Islet precursor cell (in vitro differentiated cells): ENCODE measurements at places on chromosomes 11 and 22.

DNA sequence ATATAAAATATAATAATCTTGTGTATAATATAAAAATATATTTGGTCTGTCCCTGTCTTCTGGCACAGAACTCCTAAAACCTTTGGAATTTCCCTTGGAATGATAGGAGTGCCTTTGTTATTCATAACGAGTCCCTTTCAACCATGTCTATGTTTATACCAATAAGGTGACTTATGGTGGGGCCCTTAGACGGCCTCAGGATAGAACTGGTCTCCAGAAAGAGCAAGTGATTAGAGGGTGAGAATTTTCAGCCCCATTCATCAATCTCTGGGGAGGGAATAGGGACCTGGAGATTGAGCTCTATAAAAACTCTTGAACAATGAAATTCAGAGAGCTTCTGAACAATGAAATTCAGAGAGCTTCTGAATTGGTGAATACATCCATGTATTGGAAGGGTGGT lies 18.4 kb upstream of the PICALM start:
- DNase-seq: no peak

DNA sequence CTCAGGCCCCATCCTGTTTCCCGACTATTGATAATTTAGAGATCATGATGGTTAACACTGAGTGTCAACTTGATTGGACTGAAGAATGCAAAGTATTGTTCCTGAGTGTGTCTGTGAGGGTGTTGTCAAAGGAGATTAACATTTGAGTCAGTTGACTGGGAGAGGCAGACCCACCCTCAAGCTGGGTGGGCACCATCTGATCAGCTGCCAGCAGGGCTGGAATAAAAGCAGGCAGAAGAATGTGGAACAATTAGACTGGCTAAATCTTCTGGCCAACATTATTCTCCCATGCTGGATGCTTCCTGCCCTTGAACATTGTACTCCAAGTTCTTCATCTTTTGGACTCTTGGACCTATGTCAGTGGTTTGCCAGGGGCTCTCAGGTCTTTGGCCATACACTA lies 1170.0 kb upstream of the CNTN5 start:
- DNase-seq: no peak

DNA sequence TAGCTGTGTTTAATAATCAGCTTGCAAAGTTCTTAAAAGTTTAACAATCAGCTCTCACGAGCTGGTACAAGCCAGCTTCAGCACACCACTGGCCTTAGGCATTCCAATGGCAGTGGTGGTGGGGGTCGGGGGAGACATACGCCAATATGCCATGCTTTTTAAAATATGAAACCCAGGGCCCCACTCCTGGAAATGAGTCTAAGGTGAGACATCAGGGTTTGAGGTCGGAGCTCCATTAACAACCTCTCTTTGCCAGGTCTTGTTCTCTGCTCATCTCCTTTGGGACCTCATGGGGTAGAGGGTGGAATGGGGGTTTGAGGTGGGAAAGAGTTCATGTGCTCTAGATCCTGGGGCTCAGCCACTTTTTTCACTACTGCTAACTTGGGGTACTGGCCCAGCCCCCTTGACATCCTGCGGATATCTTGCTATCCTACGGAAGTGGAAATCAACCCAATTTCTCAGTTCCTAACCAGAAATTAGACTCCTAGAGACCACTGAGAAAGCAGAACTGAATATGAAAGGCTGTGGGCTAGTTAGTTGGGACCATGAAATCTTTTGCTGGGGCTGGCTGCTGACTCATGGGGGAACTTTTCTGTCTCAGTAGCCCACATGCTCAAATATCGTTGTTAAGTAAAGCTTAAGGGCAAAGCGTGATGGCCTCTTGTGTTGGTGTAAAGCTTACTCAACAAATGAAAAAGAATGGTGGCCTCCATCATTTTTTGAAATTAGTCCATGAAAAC lies 90.1 kb downstream of the PDHX start:
- DNase-seq: no peak

DNA sequence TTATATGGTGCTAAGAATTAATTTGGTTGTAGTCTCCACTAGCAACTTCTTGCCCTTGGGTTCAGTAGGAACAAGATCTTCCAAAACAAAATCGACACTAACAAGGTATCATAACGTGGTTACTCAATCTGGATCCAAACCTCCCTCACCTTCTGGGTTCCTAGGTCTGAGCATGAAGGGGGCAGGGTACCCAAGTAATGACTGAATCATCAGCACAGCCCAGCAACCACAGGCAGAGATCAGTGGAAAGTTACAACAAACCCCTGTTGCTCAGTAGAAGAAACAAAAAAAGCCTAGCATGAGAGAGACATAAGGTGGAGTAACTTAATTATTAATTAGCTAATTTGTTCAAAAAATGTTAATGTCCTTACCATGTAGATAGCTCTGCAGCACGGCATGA lies 221.4 kb downstream of the BLID start:
- no peak for DNase-seq

- DNase-seq: peak; percentile 97
Measured at GRCh38 chr11:19660076-19660475, 52.6 kb upstream of the NAV2 start.

- DNase-seq: no peak
Measured at GRCh38 chr11:16080688-16081381, 275.5 kb downstream of the SOX6 start.

DNA sequence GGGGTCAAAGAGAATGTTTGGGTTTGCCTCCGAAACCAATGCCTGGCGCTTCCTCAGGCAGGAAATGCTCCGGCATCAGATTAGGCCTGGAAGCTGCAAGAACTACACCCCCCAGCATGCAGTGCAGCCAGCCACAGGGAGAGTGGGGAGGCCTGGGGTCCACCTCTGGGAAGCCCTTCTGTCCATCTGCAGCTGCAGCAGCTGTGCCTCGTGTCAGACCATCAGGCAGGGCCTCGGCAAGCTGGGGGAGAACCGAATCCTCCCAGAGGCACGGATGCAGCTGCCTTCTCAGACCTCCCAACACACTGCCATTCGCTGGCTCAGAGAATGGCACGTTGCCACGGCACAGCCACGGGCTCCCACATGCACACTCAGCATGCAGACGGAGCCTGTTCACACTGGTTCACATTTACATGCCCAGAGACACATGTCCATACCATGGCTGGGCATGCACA lies 57.4 kb downstream of the NECTIN1 start:
- DNase-seq: no peak

DNA sequence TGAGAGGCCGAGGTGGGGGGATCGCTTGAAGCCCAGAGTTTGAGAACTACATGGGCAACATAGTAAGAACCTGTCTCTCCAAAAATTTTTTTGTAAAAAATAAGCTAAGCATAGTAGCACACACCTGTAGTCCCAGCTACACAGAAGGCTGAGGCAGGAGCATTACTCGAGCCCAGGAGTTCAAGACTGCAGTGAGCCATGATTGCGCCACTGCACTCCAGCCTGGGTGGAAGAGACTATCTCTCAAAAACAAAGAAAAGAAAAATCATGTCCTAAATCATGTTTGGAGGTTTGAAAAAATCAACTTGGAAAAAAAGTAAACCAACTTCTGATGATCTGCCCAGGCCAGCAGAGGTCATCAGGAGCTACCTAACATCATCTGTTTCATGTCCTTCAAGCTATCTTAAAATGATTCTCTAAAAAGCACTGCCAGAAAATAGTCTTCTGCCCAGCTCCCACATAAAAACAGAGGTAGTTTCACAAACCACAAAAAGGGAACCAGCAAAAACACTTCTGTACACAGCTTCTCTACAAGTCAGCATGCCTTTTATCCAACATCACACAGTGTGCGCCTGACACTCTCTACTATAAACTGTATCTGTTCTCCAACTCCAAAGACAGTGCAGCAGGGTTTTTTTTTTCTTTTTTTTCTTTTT lies 165.0 kb downstream of the SOX6 start:
- no peak for DNase-seq

DNA sequence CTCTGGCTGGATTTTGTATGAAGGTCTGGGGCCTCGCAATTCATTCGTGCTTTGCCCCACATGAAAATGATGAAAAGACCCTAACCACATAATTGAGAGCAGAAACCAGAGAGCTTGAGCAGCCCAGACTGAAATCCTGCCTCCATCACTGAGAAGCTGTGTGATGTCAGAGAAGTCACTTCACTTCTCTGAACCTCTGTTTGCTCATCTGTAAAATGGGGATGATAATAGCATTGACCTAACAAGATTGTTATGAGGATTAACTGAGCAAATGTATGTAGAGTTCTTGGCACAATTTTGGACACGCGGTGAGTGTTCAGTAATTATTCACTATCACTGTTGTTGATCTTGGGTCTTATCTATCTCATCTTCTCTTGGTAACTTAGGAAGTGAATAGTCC lies 56.2 kb upstream of the ASPHD2 start:
- no peak for DNase-seq

- no peak for DNase-seq
Measured at GRCh38 chr22:37634417-37634924, 5.0 kb upstream of the SH3BP1 start.

GRCh38 chr11:8059571-8060011 lies 21.4 kb upstream of the TUB start:
- DNase-seq: peak; percentile 45

DNA sequence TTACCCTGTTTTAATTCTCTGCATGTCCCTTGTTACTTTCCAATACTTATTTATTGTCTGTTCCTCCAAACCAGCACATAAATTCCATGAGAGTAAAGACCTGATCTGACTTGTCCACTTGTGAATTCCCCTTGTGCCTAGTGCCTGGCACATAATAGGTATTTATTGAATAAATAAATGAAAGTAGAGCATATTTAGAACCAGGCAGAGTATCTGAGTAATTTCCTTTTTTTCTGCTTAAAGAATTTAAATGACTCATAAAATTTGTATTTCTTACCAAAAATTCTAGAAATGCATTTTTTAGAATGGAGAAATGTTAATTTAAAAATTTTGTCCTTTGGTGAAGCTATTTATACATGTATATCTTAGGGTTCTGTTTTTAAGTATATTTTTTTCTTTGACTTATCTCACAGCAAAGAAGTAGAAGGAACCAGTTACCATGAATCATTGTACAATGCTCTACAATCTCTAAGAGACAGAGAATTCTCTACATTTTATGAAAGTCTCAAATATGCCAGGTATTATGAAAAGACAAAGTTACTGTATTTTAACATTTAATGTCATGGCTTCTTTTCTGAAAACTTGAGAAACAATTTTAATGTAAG lies 96.8 kb downstream of the ATM start:
- no peak for DNase-seq

DNA sequence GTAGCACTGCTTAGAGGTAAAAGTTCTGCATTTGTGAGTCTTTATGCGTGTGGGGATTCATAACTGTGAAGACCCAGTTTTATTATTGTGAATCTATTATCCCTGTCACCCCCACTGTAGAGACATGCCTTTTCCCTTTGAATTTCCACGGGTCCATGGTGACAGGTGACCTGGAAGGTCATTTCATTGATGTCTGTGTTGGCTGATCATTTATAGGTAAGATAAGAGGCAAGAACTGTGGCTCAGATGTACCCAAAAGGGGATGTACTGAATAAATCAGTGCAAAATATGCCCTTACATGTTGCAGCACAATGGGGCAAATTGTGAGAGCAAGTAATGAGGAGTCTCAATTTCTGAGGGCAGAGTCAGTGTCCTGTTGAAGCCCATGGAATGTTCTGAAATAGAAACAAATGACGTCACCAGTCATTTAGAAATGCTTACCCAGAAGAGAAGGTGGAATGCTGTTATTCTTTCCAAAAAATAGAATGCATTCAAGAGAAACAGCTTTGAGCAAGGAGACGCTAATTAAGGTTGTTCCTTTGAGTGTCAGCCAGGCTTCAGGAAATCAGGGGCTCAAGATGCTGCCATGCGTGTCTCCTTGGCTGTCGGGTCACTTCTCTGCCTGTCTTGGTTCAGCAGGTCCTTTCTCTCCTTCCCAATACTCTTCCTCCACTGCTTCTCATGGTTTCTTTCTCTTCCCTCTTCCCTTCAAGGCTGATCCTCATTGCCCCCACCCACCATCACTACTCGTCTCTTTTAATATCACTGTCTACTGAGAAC lies 118.7 kb upstream of the E2F8 start:
- no peak for DNase-seq

GRCh38 chr11:106457727-106458126 lies 380.3 kb downstream of the AASDHPPT start:
- DNase-seq: no peak

- DNase-seq: peak; percentile 73
Measured at GRCh38 chr11:46387919-46388618, 3.5 kb downstream of the CHRM4 start.

GRCh38 chr22:29145321-29146072 lies 60.2 kb upstream of the EMID1 start:
- DNase-seq: no peak

DNA sequence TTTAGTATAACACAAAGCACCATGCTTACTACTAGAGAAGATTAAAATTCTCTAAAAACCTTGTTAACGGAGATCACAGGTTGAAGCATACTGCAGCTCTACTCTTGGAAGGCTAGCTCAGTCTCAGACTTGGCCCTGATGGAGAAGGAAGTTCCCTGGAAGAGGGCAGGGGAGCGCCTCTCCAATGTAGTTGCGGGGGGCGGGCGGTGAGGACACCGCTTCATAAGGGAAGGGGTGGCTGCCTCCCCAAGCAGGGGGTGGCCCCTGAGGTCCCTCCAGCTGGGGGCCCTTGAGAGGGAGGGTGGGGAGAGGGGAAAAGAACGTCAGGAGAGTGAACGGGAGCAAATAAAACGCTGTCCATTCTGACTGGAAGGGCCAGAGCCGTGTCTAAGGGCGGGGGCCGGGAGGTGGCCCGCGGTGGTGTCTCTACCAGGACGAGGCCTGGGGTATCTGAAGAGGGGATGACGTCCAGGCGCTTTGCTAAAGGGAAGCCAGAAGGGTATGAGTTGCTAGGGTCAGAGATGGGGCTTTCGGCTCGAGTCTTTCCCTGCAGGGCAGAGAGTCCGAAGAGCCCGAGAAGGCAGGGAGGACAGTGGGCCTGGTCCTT lies 553 bp upstream of the USP47 start:
- no peak for DNase-seq

DNA sequence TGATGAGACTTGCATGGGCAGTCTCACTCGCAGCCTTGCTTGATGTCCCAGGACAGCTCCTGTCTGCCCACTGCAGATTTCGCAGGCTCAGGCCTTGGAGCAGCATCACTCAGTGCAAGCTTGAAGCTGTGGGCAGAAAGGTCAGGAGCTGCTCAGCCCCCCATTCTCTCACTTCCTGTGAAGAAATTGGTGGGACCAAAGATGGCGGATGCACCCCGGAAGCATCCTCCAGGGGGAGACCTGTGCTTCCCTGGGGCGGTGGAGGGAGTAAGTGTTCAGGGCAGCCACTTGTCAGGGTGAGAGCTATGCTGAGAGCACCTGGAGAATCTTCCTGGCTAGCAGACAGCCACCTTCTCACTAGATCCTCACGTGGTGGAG lies 11.3 kb downstream of the PLAAT2 start:
- no peak for DNase-seq

- no peak for DNase-seq
Measured at GRCh38 chr22:27413702-27414101, 387.9 kb downstream of the MN1 start.

DNA sequence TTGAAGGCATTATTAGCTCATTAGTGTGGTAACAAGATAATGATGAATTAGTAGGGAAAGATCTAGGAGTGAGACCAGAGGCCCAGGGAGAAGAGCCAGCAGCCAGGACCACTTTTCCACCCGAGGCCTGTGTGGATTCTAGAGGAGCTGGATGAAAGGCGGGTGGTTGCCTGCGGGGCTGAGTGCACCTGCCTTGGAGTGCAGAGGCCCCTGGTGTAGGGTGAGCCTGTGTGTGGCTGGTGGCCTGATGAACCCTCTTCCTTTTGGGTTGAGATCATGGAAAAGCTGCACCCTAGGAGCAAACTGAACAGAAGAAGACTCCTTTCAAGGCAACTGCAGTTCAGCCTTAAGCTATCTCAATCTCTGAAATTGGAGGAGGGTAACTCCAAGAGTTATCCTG lies 5.9 kb upstream of the TP53AIP1 start:
- DNase-seq: no peak
